Hematopoietic multipotent progenitor cell treated with erythropoietin and hydrocortisone succinate and interleukin-3 and kit ligand, for 17 days (in vitro differentiated cells): ENCODE measurements at places on chromosomes 16 and 17.

DNA sequence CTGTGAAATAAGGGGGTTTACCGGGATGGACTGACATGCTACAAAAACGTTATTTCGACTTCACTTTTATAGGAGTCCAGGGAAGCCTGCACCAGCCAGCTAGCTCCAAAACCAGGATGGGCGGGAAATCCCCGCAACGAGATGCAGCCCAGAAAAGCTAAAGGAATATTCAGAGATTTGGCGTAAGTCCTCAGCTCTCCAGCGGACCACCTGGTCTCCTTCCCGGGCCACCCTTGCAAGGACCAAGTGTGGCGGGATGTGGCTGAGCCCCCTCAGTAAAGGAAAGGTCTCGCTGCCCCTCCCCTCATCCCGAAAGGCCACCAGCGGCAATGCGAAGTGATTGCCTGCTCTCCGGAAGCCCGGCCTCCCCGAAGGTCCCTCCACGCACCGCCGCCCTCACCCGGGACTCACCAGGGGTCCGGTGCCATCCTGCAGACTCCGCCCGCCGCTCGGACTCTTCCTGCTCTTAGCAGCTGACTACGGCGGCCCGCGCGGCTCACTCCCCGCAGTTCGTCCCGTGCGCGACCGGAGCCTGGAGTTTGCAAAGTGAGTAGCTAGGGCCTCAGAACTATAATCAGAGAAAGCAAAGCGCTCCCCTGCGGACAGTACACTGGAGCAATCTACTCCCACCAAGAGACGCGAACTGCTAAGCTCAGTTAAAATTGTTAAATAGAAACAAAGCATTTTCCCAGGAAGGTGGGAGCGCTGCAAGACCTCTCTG is at the start of gene STX8:
STX8 (minus strand) TSS at position 440 of the 721 bp plus-strand sequence; CDS start at position 428, 12 bp downstream.
- peak; percentile 32 for DNase-seq

DNA sequence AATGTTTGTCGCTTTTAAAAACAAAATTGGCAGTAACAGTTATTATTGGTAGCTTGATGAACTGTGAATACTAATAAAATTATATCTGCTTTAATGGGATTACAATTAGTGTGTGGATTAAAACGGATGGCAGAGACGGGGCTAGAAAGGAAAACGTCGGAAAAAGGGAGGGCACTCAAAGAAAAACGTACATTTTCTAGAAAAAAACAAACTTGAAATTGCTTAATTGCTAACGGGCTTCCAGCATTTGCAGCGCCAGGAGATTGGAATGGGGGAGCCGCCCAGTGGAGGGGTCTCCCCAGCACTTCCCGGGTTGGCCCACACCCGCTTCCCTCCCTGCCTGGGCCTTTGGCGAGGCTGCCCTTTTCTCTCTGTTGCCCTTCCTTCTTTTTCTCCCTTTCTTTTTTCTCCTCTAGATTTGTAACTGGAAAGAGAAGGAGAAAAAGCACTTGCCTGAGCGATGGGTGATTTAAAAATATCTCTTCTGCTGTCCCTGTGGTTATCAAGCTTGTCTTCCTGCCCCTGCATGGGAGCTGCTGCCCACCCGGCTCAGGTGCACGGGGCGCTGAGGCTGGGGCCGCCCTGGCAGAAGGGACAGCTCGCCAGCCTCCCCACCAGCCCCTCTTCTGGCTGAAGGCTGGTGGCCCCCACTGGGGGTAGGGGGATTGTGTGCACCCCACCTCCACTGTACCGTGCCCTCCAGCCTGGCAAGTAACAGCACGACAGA is 5.9 kb downstream of the BAHCC1 start:
- no peak for DNase-seq

GRCh38 chr16:84532855-84533486 is 28.5 kb upstream of the MEAK7 start:
- no peak for DNase-seq

GRCh38 chr17:72267601-72268000 is 146.8 kb downstream of the SOX9 start:
- no peak for DNase-seq

GRCh38 chr16:52372313-52372712 is 174.6 kb downstream of the TOX3 start:
- DNase-seq: no peak

DNA sequence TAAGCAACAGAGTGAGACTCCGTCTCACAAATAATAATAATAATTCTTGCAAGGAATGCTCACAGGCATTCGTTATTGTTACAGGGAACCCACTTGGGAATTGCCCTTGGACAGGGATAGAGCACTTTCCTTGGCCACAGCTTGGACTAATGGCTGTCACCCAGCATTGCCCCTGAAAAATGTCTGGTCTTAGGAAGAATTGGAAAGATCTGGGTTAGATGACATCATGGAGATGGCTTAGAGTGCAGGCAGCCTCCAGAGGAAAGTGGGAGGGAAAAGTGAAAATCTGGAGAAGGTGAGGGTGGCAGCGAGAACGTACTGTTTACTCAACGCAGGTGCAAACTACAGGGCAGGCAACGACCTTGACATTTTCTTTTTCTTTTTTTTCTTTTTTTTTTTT is 59.3 kb upstream of the MRTFB start:
- no peak for DNase-seq

DNA sequence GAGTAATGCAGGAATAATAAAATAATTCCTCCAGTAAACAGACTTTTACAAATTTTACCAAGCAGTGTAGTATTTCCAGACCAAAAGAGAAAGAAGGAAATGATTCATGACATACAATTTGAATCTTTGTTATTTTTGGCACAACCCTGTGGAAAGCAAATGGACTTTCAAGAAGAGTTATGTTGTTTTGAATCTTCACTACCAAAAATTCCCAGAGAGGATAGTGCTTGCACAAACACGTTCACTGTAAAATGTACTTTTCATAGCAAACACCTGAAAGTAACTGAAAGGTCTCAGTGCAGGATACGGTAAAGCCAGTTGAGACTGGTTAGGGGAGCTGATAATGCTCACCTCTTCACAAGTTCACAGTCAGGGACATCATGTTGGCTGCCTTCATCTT is 107.1 kb downstream of the USP22 start:
- no peak for DNase-seq

DNA sequence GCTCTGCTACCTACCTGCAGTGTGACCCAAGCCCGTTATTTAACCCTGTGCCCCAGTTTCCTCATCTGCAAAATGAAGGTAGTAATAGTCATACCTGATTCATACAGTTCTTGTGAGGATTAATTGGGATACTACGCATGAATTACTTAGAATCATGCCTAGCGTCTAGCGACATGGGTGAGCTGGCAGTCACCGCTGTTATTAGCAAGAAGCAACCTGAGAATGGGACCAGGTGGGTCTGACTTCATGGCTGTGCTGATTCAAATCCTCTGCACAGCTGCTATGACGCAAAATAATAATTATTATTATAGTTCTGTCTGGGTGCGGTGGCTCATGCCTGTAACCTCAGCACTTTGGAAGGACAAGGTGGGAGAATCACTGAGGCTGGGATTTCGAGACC is 7.9 kb downstream of the SOCS1 start:
- no peak for DNase-seq

- no peak for DNase-seq
These were observed 24.4 kb upstream of the NOS2 start for GRCh38 chr17:27824745-27825144.

GRCh38 chr17:58304750-58305486 is 23.7 kb downstream of the TSPOAP1 start:
- DNase-seq: no peak

DNA sequence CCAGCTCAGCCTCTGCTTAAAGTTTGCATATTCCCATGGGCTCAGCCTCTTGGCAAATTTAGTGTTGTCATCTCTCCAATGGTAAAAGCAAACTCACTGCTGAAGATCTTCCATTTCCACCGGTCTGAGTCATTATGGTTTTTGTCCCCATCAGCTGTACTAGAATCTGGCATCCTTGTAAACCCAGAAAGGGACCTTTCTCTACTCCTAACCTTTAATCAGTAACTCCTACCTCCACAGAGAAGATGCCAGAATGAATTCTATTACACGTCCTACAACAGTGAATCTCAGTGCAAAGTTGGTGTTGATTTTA is 45.8 kb downstream of the ZNF652 start:
- no peak for DNase-seq

GRCh38 chr16:74773446-74774222 is 986 bp downstream of the FA2H start:
- no peak for DNase-seq

- no peak for DNase-seq
These were observed 30.0 kb downstream of the WFDC1 start for GRCh38 chr16:84324434-84325262.

GRCh38 chr17:50793007-50793406 is 25.7 kb upstream of the ANKRD40CL start:
- DNase-seq: no peak

DNA sequence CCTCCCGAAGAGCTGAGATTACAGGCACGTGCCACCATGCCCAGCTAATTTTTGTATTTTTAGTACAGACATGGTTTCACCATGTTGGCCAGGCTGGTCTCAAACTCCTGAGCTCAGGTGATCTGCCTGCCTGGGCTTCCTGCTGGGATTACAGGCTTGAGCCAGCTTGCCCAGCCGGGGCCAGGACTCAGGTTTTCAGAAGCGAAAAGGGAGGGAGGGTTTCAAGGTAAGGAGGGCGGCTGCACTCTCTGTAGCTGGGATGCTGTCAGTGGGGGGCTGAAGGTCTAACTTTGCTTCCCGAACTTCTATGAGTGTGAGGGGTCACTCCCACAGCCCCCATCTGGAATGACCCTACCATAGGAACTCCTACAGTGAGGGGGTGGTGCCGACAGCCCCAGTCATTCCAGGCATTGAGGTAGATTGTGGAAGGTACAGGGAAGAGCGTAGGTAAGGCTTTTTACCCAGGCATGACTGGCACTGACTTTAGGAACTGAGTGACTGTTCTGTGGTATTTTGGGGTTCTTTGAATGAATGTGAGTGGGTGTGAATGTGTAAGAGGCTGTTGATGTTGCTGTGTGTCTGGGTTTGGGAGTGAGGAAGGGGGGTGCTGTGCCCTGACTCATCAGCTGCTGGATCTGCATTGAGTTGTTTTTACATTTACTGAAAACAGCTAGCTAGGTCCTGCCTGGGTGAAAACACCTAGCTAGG is 3.8 kb upstream of the C1QL1 start:
- no peak for DNase-seq

- no peak for DNase-seq
These were observed 169.8 kb downstream of the WWOX start for GRCh38 chr16:78269256-78269655.

DNA sequence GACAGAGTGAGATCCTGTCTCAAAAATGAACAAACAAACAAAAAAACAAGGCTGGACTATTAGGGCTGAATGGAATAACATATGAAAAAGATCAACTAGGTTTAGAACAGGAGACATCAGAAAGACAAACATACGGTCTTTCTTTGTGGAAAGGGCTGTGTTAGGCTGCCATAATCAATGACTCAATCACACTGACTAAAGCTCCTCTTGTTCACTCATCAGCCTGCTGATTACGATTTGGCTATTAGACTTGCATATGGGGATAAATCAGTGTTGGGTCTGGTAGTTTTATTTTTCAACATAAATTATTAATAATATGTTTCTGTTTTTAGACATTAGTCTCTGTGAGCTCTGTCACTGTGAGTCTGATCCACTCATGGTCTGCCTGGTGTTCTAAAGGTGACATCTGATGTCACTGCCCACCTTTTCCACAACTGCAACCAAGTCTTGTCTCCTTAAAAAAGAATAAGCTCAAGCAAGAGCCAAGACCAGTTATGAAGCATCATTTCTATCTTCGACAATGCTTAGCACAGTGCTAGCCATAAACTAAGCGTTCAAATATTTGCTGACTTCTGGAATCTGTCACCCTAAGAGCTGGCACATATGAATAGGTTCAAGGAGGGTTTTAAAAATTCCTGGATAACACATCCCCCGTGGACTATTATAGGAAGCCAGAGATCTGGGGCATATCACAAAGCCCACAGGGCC is 10.2 kb downstream of the CFAP20 start:
- DNase-seq: no peak

DNA sequence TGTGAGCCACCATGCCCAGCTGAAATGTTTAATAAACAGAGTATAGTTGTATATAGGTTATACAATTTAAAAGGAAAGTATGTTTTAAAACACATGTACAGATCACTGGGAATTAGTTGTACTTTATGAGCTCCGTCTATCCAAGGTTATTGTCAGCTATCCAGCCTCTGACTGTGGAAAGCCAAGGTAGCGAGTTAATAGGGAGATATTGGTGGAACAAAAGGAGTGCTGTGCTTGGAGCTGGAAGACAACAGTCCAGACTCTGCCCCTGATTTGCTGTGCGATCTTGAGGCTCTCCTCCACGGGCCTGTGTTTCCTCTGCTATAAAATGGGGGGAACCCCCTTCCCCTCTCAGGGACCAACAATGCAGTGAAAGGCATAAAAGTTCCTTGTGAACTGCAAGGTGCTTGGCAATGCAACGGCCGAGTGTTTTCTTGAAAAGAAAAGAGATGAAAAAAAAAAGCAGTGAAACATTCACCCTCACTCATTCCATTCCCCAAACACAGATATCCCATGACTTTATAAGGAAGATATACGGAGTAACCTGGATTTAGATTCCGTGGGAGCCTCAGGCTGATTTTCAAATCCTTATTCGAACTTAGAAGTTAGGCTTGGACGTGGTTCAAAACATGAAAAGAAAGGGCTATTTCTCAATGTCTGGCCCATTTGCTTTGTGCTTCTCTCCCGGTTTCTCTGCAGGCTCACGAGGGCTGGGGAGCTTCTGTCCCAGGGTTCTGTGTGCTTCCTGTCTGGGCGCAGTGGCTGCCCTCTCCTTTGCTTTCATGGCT is 34.1 kb downstream of the CUEDC1 start:
- DNase-seq: no peak

- no peak for DNase-seq
These were observed 9.6 kb downstream of the SDK2 start for GRCh38 chr17:73634629-73635028.

GRCh38 chr17:29115961-29116803 is 64.0 kb downstream of the MYO18A start:
- DNase-seq: peak; percentile 38

DNA sequence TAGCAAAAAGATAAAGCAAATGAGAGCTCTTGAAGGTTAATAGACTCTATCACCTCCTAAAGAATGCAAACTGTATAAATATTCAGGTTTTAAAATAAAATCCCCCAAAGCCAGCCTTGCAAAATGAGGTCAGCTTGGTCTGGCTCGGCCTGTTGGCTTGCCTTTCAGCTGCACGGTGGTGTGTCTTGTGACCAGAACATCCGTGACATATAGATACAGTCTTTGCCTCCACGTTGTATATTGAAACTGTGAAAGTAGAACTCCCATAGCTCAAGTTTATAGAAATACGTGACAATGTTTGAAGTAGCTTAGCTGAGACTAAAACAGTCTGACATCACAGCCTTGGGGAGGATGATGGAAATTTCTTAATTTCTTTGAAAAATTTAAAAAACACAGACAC is 236.6 kb upstream of the MYOCD start:
- DNase-seq: no peak

DNA sequence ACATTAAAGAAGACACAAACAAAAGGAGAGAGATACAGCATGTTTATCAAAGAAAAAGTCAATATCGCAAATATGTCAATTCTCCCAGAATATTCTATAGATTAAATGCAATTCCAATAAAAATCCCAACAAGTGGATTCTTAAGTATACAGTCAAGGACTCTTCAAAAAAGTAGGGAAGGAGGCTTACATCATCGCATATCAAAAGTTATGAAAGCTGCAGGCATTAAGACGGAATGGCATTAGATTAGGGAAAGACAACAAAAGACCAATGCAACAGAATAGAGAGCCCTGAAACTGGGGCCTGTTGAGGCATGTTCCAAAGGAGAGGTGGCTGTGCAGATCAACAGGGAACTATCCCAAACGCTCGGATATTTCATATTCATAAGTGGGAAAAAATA is 76.0 kb downstream of the MARCHF10 start:
- DNase-seq: no peak
